ENCODE measurements at places on chromosomes 3 and 15.

DNA sequence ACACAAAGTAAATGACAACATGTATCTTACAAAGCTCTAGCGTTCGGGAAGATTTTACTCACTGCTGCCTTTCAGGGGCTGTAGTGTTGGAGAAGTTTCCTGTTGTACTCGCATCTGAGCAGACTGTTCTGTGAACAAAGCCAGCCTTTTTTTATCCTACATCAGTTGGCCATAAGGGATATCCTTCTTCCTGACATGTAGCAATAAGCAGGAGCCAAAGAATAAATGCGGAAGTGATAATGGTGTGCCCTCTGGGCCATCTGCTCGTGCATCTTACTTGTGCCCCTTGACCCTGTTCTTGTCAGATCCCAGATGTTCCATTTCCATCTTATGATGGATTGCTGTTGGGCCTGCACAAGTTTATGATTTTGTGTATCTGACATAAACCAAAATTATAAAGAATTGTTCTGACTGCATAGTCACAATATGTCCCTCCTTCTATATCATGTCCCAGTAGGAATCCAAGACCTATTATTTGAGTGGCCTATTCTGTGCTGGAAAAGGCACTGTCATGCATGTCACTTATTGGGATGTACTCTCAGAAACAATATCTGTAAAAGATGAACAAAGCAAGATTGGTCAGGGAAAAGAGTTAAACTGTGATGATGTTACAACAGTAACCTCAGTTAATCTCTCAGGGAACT lies 631.3 kb downstream of the NSUN3 start:
- no peak for DNase-seq

DNA sequence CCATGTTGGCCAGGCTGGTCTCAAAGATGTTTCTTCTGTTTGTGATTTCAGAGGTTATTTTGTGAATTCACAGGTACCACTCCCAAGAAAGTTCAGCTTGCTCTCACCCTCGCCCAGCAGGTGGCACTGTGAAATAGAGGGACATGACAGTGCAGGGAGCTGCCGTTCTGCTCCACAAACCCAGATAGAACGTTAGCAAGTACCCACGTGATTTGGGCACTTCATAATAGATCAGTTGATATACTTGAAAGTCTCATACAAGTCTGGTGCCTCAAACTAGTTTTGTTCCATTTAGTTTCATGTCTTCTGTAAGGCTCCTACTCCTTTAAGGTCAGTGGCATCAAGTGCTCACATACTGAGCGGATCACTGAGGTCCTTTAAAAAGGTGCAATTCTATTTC lies 45.5 kb downstream of the FILIP1L start:
- peak; percentile 49 for DNase-seq

GRCh38 chr3:131549340-131549739 lies 46.6 kb upstream of the MRPL3 start:
- no peak for DNase-seq

GRCh38 chr3:141352262-141352984 lies 15.9 kb upstream of the ZBTB38 start:
- no peak for DNase-seq

DNA sequence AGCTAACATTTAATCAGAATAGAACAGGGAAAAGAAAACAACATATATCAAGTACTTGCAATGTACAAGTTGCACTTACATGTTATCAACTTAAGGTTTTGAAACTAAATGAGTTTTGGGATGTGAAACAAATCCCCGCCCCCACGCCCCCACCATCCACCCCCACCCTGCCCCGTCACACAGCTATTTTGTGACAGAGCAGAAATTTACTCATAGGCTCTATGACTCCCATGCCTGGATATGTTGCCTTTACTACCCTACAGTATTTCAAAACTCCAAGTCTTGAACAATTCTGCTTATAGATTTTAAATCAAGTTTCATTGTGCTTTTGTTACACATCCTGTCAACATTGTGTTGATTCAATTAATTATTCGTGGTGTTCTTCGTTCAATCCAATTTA lies 18.1 kb upstream of the IL1RAP start:
- DNase-seq: no peak

GRCh38 chr3:183548262-183548769 lies 7.2 kb downstream of the KLHL6 start:
- no peak for DNase-seq

- DNase-seq: peak; percentile 90
These were observed at the start of the genes SCN11A and WDR48 for GRCh38 chr3:39051649-39052561. Gene SCN11A, minus strand, starts transcription at chr3:39051944. Its CDS starts 101,582 bp downstream, at chr3:38950362. Gene WDR48, plus strand, starts transcription at chr3:39052016. Its CDS starts 10 bp downstream, at chr3:39052026.

DNA sequence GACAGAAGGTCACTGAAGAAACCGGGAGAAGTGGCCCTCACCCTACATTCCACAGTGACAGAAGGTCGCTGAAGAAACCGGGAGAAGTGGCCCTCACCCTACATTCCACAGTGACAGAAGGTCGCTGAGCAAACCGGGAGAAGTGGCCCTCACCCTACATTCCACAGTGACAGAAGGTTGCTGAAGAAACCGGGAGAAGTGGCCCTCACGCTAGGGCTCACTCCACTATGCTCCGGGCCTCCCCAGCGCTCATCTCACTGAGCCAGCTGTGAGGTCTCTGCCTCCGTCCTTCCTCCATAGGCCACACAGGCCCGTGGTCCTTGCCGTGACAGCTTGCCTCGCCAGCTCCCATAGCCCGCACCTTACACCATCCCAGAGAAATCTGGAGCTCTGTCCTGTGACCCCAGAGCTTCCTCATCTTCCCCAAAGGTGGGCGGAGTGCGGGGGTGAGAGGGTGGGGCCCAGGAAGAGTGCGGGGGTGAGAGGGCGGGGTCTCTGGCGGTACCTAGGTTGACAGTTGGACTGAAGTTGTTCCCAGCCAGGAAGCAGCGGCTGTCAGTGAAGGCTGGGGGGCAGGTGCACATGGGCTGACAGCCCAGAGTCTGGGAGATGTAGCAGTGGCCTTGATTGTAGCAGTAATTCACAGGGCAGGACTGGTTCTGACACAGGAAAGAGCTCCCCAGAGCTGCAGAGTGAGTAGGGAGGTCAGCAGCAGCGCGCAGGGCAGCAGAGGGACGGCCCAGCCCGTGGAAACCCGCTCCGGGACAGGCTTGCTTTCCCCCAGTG lies 32.0 kb downstream of the MUC20 start:
- no peak for DNase-seq

DNA sequence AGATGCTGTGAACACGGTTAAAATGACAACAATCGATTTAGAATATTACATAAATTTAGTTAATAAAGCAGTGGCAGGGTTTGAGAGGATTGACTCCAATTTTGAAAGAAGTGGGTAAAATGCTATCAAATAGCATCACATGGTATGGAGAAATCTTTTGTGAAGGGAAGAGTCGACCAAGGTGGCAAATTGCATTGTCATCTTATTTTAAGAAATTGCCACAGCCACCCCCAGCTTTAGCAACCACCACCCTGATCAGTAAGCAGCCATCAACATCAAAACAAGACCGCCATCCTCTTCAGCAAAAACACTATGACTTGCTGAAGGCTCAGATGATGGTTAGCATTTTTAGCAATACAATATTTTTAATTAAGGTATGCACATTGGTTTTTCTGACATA lies 5.7 kb upstream of the CCR5 start:
- DNase-seq: no peak

DNA sequence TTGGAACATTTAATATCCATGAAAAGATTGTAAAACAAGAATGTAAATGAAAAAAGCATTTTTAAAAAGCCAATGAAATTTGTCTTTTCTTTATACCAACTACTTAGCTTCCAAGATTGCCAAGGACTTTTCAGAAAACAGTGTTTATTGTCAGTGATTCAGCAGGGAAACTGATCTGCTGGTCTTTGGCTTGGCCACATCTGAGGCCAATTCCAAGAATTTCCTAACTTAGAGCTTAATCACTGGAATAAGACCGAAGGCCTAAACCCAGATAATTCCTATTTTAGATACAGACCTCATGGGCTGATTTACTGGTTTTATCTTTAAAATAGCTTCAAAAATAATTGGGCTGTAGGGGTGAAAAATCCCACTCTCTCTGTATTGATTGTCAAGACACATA lies 260.5 kb upstream of the RORA start:
- DNase-seq: no peak

DNA sequence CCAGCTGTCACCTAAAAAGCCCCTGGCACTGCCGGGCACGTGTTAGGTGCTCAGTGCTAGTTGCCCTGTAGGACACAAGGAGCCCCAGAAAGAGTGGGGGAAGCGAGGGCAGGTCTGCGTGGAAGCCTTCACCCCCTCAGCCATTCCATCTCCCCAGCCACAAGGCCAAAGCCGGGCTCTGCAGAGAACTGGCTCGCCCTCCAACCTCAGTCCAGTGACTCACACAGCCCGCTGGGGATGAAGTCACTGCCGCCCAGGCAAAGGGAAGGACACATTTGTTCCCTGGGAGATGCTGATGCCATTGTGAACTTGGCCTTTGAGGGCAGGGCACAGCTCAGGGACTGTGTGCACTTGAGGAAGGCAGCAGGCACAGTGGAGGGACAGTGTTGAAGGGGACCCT lies 48.1 kb downstream of the IQSEC1 start:
- no peak for DNase-seq

DNA sequence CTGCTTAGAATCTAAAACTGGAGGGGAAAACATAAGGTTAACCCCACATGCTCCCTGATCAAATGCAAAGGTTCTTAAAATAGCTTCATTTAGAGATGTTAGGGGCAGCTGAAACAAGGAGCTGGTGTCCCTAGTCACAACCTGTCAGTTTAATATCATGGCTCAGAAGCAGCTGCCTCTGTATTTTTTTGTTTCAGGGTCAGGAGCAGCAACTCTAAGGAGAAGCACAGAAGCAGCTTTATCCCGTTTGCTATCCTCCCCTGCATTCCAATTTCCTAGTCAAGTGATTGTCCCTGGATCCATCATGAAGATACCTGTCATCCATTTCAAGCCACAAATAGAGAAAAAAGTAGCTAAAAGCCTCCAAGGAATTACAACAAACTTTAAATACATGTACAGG lies 4.1 kb downstream of the FILIP1L start:
- no peak for DNase-seq

- no peak for DNase-seq
These were observed 52.4 kb upstream of the CMTM8 start for GRCh38 chr3:32186097-32186496.

DNA sequence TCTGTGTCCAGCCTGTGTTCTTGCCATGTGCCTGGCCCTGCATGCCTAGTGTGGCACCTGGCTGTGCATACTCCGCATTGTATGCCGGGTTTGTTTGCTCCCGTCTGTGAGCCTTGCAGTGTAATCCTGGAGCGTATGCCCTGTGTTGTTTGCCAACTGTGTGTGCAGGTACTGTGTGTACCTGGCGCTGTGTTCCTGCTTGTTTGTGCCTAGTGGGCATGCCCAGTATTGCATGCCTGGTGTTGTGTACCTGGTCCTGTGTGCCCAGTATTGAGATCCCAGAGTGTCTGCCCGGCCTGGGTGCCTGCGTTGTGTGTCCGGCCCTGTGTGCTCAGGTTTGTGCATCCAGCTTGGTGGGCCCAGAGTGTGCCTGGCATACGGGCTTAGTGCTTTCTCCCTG lies 54.5 kb upstream of the CHRNA7 start:
- DNase-seq: no peak

GRCh38 chr3:160879859-160880258 lies 123.8 kb downstream of the PPM1L start:
- no peak for DNase-seq

DNA sequence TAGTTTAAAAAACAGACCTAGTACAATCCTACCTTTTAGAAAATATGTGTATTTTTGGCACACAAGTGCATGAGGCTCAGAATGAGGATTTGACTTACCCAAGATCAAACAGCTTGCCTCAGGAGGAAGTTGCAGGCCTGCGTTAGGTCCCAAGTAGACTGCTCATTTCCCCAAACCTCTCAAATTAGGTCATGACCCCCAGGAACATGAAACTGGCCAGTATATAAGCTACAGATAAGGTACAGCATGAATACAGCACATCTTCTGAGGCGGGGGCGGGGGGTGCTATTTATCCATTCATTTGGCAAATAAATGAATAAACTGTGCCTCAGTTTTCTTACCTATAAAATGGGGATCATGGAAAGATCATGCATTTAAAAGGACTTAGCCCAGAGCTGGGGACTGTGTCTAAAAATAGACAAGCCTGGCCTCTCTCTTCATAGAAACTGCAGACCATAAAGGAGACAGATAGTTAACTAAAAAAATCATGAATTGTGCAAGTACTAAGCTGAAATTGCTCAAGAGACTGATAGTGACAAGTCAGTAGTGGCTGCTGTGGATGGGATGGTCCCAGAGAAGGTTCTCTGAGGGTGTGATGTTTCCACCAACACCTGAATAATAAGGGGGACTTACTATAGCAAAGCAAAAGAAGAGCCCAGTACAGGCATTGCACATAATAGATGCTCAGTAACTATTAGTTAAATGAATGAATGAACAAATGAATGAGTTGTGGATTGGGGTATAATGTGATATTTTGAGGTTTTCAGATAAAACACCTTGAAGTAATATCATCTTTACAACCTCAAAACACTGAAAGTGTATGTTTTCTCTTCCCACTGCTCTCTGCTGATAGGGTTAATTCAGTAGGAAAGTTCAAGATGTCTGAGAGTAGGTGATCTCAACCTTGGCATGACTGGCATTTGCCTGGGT lies 258.5 kb upstream of the PROK2 start:
- no peak for DNase-seq

DNA sequence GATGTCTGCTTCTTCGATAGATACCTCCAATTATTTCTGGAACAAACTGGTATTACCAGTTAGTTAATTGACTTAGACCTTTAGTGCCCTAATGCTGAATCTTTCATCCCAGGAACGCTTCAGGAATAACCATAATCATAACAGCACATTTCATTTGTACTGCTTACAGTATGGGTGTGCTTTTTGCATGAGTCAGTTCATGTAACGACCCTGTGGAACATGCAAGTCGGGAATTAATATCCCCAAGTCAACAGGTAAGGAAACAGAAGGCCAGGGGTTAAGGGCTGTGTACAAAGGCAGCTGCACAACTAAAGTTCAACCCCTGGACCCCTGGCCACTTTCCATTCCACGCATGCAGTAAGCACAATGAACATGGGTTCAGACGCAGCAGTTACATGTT lies 49.2 kb downstream of the ADCY5 start:
- DNase-seq: no peak

DNA sequence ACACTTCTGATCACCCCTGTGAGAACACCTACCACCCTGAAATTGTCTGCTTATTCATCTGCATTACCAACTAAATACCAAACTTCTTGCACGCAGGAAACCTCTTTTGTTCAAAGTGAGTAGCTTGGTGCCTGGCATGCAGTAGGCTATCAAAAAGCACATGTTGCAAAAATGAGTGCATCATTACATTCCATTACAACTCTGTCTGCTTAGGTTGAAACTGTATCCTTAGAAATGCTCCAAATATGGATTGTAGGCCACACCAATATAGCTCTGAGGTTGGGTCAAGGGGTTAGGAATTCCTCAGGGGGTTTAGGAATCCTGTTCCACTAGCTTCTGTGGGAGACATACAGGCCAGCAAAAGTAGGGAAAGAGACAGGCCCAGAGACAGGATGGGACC lies 107.2 kb downstream of the THRB start:
- DNase-seq: no peak

GRCh38 chr3:114441386-114441785 lies 147.6 kb downstream of the TIGIT start:
- DNase-seq: no peak

GRCh38 chr3:193921465-193921864 lies 214.5 kb upstream of the HES1 start:
- no peak for DNase-seq

All from T follicular helper cell (primary cell).